Activated naive CD4-positive, alpha-beta T cell treated with anti-CD3 and anti-CD28 coated beads, Interleukin-2, amount 50 U/mL, for 72 hours (primary cell): ENCODE measurements at places on chromosomes 7 and 10.

GRCh38 chr7:51242007-51242691 lies 74.5 kb downstream of the COBL start:
- no peak for DNase-seq

DNA sequence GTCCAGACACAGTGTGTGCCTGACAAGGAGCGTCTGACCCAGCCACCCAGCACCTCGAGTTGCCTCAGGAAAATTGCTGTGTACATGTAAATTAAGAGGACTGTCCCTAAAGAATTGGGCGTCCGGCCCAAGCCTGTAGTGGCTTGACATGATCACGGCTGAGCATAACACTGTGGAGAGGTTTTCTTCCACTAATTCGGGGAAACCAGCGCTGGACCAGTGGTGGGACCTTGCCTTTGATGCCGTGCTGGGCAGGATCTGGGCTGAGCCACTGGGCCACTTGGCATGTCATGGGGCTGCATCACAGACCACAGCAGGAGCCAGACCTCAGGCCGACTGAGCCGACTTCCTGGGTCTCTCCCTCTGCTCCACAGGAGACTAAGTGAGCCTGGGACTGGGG lies 282.5 kb downstream of the GLRX3 start:
- DNase-seq, result no peak

GRCh38 chr10:115219203-115219602 lies 126.0 kb downstream of the ATRNL1 start:
- DNase-seq, result no peak

- no peak for DNase-seq
Measured at GRCh38 chr10:131480861-131481260, 169.3 kb upstream of the TCERG1L start.

DNA sequence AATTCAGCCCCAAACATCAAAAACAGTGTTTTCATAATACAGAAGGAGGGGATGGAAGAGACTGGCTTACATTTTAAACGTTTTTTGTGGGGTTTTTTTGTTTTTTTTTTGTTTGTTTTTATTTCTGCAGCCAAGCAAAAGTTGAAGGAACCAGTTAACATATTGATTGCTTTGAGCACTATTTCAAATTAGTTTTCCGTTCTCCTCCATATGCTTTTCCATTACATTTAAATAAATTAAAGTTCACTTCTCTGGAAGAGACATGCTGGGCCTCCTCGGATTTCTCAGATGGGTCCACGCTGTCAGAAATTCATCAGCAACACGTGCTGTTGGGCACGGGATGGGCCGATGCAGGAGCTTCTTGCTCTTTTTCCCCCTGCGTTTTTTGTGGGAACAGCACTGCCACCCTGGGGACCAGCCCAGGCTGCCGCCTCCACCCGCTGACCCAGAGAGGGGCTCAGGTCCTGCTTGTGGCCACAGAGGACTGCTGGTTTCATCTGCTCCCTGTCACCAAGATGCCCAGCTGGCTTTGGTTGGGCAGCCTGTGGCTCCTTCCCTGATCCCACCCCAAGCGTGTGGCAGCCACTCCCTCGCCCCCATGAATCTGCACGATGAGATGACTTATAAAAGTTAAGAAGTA lies 67.7 kb upstream of the CHST15 start:
- no peak for DNase-seq

DNA sequence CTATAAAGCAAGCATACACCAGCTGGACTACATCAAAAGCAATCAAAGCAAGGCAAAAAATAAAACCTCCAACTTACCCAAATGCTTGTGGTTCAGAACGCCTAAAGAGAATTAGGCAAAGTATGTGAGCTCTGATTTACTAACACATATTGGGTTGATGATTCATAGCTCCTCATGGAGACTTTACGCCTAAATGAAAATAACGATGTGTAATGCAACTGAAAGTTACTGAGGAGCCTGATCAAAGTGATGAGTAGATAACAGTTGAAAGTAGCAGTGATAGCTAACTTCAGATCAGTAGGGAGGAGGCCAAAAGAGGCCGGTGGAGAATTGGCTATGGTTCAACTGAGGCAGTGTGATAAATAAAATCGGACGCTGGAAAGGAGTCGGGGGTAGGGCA lies 85.0 kb downstream of the MPP7 start:
- no peak for DNase-seq

- no peak for DNase-seq
Measured at GRCh38 chr7:143239813-143240212, 18.0 kb downstream of the TAS2R40 start.

GRCh38 chr10:119498889-119499676 lies 43.4 kb downstream of the RGS10 start:
- no peak for DNase-seq

DNA sequence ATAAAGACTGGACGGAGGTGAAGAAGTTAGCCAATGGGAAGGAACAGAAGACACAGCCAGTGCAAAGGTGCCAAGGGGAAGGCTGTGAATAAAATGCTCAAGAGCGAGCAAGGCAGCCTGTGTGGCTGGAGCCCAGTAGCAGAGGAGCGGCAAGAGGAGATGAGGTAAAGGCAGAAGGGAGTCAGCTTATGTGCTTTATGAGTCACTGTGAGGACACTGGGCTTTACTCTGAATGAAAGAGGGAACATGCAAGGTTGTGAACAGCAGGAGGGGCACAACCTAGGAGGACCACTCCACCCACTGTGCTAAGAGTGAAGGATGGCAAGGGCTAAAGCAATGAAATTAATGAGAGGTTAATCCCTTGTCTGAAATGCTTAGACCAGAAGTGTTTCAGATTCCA lies 129.0 kb upstream of the ODAD2 start:
- DNase-seq, result no peak

DNA sequence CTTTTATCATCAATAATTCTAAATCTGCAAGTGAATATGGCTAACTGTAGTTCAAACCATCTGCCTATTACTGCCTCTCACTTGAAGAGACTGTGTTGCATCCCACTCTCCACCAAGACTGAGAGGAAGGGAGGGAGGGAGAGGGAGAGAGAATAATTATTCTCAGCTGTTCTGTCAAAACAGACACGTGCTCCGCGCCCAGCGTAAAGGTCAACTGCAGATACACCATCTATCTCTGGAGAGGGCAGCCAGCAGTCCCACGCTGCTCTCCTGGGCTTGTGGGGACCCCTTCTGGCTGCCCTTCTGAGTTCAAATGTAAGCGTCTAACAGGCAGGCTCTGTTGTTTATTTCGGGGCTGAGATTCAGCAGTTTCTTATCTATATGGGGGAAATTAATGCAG lies 625.5 kb upstream of the GALNT17 start:
- DNase-seq, result no peak

- no peak for DNase-seq
Measured at GRCh38 chr10:80462981-80463741, 9.1 kb downstream of the TSPAN14 start.

DNA sequence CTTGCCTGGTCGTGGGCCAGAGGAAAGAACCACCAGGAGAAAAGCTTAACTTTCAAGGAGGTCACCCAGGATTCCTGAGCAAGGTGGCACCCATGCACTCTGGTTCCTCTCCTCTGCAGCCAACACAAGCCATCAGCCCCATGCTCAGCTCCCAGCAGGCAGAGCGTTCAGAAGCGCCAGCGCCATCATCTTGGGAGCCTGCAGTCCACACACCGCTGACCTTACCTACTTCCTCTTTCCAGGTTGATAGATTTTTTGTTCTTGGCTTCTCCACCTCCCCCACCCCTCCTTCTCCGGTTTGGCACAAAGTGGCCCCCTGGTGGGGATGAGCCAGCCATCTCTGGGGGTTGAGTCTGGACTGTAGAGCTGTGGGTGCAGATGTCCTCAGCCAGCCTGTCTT lies 1.7 kb upstream of the WDR86 start:
- no peak for DNase-seq
